ENCODE measurements at places on chromosomes 2 and 18.

DNA sequence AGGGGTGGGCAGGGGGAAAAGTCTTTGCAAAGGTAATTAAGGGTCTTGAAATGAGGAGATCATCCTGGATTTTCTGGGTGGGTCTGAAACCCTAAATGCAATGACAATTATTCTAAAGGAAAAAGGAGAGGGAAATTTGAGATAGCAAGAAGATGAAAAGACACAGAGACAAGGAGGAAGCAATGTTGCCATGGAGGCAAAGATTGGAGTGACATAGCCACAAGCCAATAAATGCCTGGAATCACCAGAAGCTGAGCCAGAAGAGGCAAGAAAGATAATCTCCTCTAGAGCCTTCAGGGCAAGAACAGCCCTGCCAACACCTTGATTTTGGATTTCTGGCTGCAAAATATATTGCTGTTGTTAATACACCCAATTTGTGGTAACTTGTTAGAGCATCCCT lies 1246.3 kb upstream of the PIK3C3 start:
- DNase-seq, result no peak

DNA sequence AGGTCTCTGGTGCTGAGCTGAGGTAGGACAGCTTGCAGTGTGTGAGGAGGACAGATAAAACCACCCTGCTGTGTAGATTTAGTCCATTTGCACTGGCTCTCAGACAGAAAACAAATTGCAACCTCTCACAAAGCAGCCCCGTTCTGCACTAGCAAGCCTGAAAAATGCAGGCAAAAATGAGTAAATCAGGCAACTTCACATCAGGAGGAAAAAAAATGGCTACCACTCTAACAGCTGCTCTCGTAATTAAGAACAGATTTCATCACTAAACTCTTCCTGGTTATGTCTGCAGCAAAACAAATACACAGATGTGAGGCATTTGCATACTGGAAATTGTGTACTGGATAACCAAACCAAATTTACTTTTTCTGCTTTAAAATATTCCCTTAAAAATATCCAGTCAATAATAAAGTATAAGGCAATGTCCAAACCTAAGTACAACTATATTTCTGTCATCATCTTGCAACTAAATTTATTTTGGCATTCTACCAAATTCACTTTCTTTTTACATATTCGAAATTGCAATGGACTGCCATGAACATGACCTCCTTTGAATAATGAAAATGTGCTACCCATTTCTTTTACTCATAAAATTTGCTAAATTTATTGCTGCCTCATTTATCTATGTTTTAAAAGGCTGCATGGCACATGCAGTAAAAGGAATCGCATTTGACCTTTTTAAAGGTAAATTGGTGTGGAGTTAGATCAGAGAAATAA lies 157.4 kb downstream of the AFF3 start:
- no peak for DNase-seq

- no peak for DNase-seq
These were observed 269.4 kb downstream of the CDH19 start for GRCh38 chr18:66334534-66334933.

DNA sequence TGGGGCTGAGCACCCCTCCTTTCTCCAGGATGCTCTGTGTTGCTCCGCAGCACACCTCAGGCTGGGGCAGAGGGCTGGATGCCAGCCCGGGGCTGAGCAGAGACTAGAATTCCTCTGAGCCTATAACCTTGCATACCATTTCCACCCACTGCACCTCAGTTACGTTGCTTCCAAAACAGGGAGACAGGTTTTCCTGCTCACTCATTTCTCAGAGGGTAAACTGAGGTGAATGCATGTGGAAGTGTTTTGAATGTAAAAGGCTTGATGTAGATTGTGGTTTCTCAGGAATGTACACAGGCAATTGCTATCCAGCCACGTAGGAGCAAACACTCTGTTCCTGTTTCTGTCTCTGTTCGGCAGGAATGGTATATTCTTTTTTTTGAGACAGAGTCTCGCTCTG lies 45.3 kb downstream of the EDAR start:
- no peak for DNase-seq

DNA sequence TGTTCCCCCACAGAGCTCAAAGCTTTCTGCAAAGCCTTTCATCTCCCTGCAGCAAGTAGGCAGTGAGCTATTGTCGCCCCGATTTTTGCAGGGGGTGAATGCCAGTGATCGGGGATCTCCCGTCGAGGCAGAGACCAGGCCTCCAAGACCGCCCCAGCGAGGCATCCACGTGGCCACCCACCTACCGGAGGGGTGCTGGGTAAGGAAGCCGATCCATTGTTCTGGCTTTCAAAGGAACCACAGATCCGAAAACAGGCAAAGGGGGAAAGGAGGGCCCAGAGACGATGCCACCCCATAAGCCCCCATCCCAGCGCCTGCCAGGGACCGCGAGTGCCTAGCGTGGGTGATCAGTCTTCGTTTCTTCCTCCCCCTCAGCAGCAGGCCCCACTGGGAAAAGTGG lies 2.4 kb downstream of the ADRA2B start:
- DNase-seq, result peak; percentile 6

GRCh38 chr2:222561817-222562645 lies 93.9 kb downstream of the FARSB start:
- DNase-seq, result no peak

DNA sequence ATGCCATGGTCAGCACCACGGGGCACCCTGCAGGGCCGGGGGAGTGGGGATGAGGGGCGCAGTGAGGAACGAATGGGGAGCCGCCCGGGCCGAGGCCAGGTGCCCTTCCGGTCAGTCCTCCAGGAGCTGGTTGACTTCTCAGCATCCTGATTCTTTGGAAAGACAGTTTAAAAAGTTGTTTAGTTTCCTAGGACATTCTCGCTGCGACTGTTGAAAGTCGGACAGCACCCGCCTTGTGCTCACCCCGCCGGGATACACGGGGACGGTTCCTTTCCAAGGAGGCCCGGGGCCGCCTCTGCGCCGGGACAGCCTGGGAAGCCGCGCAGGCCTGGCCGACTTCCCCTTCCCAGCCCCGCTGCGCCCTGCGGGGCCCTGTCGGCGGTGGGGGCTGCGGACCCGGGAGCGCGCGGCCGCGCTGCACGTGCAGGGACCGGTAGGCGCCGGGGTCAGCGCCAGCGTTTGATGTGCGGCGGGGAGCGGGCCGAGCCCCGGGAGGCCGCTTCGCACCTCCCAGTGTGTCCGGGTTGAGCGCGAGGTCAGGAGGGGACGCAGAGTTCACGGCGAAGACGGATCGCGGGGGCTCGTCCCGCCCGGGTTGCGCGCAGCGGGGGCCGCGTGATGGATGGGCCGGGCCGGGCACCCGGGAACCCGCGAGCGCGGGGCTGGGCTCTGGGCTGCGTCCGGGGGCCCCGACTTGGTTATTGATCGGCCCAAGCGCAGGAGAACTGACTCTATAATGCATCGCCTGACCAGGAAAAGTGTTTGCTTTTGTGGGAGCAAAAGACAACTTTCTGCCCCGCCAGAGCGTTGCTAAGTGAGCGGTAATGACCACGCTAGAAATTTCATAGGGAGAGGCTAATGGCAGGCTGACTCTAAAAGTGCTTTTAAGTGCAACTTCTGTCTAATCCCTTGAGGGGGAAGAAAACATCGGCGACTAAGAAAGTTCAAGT lies 28.0 kb upstream of the SMIM21 start:
- DNase-seq, result no peak

DNA sequence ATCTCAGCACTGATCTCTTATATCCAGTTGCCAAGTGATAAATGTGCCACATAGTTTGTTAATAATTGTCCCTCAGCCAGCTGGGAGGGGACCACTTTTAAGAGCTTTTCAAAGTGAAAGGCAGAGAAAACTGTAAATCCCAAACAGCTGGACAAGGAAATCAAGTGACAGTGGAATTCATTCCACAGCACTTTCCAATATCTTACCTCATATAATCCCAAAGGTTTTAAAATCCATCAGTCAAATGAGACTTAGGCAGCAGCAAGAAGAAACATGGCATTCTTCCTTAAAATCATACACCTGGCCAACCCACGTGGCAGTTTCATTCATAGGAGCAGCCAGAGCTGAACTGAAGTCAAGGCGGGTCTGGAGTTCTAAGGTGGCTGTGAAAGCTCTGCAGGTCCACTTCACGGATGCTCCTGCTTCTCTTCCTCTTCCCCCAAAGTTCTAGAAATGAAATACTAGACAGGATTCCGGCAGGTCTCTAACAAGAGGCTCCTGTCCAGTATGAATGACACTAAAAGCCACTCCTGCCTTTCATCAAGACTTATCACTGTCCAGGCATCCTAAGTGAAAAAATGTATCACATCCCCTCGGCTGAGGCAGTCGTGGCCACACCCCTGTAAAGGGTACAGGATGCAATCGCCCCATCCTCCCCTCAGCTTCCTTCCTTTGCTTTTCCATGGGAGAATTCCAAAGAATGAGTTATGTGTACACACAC lies 190.4 kb upstream of the STK17B start:
- no peak for DNase-seq

GRCh38 chr2:219230059-219230540 lies 494 bp downstream of the ANKZF1 start:
- no peak for DNase-seq

DNA sequence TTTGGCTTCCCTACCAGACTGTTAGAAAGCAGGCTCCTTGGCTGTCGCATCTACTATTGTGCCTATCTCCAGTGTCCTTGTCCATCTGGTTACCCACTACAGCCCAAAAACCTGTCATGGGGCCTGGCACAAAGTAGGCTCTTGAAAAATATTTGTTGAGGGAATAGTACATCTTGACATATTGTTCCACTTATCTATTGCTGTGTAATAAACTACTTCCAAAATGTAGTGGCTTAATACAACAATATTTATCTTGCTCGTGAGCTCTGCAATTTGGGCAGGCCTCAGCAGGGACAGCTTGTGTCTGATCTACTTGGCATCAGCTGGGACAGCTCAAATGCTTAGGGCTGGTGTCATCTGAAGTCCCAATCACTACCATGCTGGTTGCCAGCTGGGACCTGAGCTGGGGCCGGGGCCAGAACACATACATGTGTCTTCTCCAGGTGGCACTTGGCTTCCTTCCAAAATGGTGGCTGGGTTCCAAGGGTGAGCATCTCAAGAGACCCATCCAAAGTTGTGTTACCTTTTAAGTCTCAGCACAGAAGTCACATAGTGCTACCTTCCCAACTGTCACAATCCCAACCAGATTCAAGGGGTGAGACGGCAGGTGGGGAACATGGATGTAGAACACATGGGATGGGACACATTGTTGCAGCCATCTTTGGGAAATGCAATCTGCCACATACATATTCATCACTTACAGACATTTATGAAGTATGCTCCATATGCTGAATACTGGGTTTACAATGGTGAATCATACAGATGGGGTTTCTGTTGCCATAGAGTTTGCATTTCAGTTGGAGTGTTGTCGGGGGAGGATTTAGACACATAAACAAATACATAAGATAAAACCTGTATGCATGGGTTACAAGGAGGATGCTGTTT lies 134.2 kb downstream of the FOXI3 start:
- DNase-seq, result no peak

- DNase-seq, result no peak
These were observed 2.5 kb downstream of the CYP1B1 start for GRCh38 chr2:38073211-38074057.

- DNase-seq, result no peak
These were observed 825.9 kb downstream of the TRIB2 start for GRCh38 chr2:13542642-13543041.

GRCh38 chr2:158187908-158188307 lies 86.2 kb downstream of the UPP2 start:
- no peak for DNase-seq

DNA sequence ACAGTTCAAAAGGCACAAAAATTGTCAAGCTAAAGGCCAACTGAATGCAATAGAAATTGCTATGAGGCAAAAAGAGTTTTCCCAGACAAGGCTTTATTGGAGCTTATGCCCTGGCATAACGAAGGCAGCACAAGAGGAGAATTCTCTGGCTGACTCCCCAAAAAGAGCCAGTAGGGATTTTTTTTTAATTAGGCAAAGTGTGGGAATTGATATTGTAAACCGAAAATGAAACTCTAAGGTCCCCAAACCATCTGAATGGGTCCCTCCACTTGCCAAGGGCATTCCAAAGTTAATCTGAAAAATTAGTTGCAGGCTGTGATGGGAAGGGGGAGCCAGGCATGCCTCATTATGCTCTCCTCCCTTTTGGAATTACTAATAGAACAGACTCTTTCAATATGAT lies 118.9 kb downstream of the SPOPL start:
- no peak for DNase-seq

GRCh38 chr2:241087420-241088268 lies 14.4 kb downstream of the MTERF4 start:
- no peak for DNase-seq

DNA sequence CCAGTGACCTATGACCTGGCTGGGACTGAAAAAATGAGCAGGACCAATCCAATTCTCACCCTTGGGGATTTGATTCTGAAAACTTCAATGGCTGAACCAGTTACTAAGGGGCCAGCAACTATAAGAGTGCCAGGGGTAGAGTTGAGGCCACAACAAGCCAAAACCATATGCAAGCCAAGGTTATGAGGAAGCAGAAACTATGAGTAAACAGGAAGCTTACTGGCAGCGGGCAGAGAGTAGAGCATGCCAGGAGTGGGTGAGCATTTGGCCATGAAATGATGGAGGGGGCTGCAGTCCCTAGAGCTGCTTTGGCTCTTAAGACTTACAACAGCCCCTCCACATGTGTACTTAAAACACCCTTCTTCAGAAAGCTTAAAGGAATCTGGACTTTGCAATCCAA lies 82.4 kb downstream of the RBMS1 start:
- DNase-seq, result peak; percentile 23

DNA sequence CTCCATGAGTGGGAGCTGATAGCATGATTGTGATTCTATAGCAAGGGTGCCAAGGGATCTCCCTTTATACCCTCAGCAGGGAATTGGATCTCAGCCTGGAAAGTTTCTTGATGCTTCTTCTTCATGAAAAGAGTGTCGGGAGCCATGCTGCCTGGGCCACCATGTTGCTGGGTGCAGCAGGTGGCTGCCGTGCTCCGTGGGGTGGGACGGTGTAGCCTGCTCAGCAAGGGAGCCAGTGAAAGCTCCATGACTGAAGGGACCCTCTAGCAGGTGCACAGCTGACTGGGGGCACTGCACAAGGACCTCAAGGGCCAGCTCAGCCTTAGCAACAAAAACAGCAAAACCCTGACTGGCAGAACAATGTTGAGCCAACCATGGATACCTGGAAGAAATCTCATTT lies 368.9 kb upstream of the HS6ST1 start:
- DNase-seq, result no peak

- no peak for DNase-seq
These were observed 350.7 kb upstream of the MYT1L start for GRCh38 chr2:2681711-2682251.

GRCh38 chr2:111946294-111947114 lies 48.1 kb downstream of the MERTK start:
- DNase-seq, result no peak
